RWPE2 (cell line): ENCODE measurements at places on chromosomes 6 and 20.

- no peak for DNase-seq
Measured at GRCh38 chr6:6723921-6724538, 135.5 kb downstream of the LY86 start.

DNA sequence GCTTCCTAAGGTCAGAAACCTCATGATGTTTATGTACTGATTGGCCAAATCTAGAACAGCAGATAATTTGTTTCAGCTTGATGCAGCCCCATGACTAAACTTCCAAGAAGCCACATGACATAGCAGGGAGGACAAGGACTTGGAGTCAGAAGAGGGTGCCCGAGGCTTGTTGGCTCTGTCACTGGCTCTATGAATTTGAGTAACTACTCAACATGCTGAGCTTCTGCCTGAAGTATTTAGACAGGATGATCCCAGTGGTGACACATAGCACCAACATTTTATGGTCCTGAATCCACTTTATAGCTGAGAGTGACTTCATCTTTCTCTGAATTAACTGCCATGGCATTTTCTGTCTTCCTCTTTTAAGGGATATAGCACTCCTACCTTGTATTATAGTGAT, 13.5 kb upstream of the TBX18 start:
- DNase-seq: no peak

GRCh38 chr6:36940027-36940426, 14.5 kb upstream of the PI16 start:
- DNase-seq: no peak

DNA sequence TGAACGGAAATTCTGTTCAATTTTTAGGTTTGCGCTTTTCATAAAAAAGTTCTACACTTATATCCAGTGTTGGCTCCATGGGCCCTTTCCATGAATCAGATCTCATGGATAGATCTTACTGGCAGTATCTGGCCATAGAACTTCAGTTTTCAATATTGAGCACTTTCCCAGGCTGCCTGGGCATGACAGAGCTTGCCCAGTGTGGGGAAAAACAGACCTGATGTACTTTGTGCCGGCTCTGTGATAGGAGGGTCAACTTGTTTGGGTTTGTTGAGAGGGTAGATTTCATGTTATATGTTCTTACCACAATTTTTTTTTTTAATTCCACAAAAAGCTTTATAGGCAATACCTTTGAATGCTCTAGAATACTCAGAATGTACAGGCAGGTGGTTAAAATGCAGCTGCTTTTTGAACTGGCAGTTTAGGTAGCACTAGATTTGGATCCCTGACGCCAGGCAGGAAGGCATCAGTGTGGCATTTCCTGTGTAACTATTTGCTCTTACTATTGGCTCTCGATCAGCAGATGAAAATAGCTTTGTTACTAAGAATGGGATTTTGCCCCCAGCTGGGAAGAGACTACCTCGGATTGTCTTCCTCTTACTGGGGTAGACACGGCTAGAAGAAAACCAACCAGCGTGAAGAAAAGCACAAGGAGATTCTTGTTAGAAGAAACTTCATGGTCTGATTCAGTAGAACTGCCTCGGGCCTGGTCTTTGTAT, 404.9 kb upstream of the SOX4 start:
- no peak for DNase-seq

DNA sequence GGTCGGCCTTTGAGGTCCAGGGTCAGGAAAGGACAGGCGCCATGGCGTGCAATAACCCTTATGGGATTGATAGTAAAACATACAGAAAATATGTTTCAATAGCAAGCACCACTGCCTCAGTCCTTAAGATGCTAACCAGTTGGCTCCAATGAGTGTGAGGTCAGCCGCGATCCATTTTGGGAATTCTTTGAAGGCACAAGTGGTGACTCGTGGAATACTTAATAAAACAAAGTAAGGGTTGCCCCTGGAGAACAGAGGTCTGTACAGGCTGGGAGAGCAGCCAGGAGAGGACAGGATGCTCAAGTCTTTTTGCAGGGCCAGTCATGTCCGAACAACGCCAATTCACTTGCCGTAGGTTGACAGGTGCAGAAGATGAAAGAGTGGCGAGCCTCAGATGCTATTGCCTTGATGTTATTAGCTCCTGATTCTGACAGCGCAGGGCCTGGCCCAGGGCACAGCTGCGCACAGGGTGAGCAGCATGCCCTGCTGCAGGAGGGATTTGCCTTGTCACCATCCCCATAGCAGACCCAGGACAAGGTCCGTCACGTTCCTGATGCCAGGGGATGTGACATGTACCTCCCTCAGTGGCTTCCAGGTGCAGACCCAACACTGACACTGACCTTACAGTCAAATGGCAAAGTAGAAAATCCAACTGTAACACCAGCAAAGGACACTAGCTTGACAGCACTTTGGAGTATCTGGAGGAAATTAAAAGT, 21.8 kb downstream of the SYNDIG1 start:
- no peak for DNase-seq

- no peak for DNase-seq
Measured at GRCh38 chr6:788058-788457, 95.1 kb upstream of the EXOC2 start.

GRCh38 chr6:81023007-81023582, 729.4 kb downstream of the TENT5A start:
- no peak for DNase-seq

GRCh38 chr6:33659986-33660385, 38.9 kb downstream of the ITPR3 start:
- no peak for DNase-seq

DNA sequence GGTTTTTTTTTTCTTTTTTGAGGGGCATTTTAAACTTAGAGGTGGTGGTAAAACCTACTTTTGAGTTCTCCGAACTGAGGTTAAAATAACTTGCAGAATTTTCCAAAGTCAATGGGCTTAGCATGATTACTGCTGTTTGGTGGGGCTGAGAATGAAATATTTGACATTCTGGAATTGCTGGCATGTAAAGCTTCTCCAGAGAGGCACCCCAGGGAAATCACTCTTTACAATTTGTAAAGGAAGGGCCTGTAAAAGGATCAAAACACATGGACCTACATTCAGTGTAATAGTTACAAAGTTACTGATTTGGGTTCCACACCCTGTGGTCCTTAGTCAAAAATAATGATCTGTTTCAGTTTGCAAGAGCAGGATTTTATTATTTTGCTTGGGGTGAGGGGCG, 5.5 kb downstream of the FAM217B start:
- no peak for DNase-seq

DNA sequence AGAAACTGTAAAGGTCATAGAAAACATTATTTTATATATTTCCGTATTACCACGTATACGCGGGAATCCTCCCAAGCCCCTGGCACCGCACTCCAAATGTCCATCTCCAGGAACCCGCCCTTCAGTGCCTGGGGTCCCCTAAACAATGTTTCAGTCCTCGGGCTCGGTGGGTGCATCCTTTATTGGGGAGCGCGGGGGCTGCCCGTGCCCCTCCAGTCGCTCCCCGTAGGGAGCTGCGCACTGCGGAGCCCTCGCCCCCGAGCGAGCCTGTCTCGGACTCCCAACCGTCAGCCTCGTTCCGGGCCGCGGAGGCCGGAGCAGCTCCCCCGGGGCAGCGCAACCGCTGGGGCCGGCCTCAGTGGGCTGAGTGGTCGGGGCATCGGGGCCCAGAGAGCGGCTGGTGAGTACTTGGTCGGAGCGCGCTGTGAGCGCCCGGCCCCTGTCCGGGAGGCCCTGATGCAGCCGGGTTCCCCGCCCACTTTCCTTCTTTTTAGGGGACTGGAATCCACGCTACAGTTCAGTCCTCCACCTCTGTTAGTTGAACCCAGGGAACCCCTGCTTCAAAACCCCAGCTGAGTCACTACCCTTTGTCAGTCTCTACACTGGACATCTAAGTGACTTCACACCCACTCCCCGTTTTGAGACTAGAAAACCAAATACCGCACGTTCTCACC, at the start of gene DNAH8:
Gene DNAH8, plus strand, starts transcription at position 296 of the 674 bp plus-strand sequence. CDS start 7,499 bp downstream, outside the sequence.
- no peak for DNase-seq

- DNase-seq: peak; percentile 89
Measured at GRCh38 chr6:3808759-3809514, 40.2 kb upstream of the FAM50B start.

DNA sequence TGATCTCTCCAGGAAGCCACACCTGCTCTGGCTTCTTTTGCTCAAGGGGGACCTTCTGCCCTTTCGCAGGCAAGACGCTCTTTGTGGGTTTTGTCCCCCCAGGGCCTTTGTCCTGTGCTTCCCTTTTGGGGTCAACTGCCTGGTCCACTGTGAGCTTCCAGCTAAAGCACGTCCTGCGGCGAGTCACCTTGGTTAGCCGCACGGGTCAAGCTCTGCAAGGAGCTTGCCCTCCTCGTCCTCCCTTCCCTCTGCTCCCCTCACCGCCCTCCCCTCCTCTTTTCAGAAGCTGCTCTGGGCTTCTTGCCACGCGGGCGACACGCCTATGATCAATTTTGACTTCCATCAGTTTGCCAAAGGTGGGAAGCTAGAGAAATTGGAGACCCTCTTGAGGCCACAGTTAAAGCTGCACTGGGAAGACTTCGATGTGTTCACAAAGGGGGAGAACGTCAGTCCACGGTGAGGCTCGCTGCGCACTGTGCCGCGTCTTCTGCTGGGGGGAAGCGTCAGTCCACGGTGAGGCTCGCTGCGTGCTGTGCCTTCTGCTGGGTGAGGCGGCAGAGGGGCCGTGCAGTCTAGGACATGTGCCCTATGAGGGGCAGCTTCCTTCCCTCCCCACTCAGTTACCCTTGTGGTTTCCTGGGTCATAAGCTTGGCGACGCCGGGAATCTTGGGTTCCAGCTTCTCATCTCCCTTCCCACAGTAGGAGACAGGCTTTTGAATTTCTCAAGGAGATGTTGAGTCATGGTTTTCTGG, 80.2 kb downstream of the SYNJ2 start:
- no peak for DNase-seq

DNA sequence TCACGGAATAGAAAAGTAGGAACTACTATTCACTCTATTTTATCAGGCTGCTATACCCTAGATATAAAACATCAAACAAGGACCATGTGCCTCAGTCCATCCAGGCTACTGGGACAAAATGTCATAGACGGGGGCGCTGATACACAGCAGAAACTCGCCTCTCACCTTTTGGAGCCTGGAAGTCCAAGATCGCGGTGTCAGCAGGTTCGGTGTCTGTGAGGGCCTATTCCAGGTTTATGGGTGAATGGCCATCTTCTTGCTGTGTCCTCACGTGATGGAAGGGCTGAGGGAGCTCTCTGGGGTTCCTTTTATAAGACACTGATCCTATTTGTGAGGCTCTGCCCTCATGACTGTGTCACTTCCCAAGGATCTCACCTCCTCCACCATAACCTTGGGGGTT, 89.5 kb downstream of the DLL1 start:
- DNase-seq: no peak

DNA sequence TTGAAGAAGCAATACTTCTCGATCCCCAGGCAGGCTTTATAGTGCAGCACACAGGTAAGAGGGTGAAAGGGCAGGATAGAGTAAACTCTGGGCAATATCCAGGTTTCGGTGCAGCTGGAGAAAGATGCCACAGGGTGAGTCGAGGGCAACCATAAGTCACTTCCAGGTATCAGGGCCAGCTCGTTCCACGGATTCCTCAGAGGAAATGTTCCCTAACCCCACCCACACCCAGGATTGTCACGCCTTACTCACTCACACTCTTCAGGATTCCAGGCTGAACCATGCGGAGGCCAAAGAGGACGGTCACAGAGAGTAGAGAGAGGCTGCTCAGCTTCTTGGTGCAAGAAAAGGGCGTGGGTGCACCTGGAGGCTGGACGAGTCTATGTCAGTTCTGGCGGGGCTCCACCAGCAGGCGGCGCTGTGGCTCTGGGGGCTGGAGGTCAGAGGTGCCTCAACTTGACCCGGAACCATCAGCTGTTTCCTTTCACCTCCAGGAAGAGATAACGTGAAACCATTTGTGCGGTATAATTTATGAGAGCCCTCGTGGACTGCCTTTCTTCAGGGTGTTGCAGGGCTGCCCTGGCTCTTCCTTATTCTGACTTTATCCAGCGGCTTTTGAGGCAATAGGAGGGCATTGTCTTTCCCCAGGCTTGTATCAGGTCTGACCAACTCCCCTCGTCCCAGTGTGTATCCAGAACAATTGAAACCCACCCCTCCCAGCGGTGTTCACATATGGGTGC, 14.5 kb upstream of the WFDC12 start:
- DNase-seq: peak; percentile 89

GRCh38 chr6:6538261-6538660, 50.3 kb upstream of the LY86 start:
- DNase-seq: no peak

GRCh38 chr6:28825732-28826293, 98.0 kb downstream of the TRIM27 start:
- DNase-seq: no peak

DNA sequence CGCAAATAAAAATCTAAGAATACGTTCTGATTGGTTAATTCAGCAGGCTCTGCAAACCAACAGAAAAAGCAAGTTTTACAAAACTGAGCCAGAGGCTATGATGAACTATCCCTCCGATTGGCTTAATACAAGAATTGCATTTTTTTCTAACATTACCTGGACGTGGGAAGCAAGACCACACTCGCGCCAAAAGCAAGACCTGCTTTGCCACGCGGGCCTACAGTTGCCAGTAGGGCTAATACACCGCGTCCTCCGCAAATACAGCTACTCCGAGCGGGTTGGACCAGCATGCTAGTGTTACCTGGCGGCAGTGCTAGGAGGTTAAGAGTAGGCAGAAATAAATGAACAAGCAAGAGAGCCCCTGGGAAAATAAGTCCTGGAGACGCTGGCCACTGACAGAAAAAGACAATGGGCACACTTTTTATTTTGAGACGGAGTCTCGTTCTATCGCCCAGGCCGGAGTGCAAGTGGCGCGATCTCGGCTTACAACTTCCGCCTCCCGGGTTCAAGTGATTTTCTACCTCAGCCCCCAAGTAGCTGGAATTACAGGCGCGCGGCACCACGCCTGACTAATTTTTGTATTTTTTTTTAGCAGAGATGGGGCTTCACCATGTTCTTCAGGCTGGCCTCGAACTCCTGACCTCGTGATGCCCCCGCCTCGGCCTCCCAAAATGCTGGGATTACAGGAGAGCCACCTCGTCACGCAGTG, 131.9 kb upstream of the BTN3A2 start:
- peak; percentile 82 for DNase-seq

- DNase-seq: peak; percentile 79
Measured at GRCh38 chr20:58023346-58023745, 205.1 kb downstream of the ANKRD60 start.

GRCh38 chr6:97586344-97586743, 303.3 kb upstream of the MMS22L start:
- DNase-seq: no peak

DNA sequence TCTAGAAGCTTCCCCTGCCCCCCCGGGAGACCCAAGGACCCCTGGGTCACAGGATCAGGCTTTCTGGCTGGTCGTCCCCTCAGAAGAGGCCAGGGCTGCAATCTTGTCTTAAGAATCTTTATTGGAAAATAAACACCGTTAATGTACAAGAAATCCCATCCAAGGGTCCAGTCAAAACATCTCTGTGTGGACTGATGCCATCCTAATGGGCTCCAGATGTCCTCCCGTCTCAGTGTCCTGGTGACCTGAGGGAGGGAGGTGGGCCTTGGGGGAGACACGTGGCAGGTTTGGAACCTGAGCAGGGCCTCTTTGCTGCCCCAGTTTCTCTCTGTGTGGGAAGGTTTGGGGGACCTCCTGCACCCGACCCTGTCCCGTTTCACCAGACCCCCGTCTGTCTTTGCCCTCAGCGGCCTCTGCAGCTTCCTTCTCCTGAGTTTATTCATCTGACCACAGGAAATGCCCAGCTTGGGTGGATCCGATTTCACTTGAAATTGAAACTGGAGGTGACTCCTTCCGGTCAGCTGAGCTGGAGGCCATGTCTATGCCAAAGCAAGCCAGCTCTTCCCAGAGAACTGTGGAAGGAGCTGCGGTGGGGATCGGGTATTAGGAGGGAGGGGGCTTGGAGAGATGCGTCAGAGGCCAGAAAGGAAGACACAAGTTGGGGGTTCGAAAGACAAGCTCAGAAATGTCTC, 75.1 kb downstream of the SLC2A10 start:
- no peak for DNase-seq
